Mesendoderm (in vitro differentiated cells): ENCODE measurements at places on chromosomes 6 and 20.

DNA sequence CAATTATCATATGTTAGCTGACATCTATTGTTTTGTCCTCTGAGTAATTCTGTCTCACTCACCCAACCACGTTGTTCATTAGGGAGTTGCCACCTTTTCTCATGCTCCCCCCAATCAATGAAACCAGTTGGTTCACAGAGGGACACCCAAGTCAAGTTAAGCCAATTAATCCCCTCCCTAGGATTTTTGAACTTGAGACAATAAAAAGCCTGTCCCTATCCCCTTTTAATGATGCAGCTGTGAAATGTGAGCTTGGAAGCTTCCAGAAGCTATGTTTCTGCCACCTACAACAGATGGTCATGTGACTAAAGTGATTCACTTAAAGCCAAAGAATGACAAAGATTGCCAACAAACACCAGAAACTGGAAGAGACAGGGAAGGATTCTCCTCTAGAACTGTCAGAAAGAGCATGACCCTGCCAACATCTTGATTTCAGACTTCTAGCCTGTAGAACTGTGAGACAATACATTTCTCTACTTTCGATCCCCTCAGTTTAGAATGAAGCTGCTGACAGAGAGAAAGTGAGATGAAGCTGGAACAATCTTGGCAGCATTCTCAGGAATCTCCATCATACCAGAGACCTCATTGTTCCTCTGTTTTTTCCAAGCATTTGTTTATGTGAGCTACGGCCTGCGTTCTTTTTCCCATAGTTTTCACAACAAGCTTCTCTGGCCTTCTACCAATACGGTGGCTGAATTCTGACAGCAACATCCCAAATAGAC, 57.8 kb upstream of the TPD52L1 start:
- no peak for DNase-seq

- DNase-seq: no peak
Observed at GRCh38 chr20:50488236-50488806, 21.9 kb upstream of the PTPN1 start.

GRCh38 chr6:2725364-2725988, 25.2 kb downstream of the MYLK4 start:
- no peak for DNase-seq

GRCh38 chr20:1822564-1823449, 72.4 kb upstream of the SIRPA start:
- DNase-seq: no peak

- no peak for DNase-seq
Observed at GRCh38 chr20:38554986-38555385, 26.0 kb upstream of the ADIG start.

GRCh38 chr6:42128460-42129359, 13.7 kb downstream of the C6orf132 start:
- DNase-seq: no peak

DNA sequence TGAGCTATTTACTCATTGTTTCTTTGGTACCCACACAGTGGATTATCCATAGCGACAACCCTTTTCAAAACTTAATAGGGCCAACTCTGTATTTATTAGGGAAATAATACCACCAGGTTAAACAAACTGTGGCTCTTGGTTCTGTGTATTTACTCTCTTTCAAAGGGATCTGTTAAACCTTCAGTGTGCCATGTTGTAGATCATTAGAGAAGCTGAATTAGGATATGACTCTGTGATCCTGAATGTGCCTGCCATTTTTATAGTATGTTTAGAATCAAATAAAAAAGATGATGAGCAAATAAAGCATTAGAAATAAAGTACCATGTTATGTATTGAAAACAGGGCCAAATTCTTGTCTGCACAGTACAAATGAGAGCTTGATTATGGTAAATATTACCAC, 25.0 kb upstream of the SLC35D3 start:
- no peak for DNase-seq

DNA sequence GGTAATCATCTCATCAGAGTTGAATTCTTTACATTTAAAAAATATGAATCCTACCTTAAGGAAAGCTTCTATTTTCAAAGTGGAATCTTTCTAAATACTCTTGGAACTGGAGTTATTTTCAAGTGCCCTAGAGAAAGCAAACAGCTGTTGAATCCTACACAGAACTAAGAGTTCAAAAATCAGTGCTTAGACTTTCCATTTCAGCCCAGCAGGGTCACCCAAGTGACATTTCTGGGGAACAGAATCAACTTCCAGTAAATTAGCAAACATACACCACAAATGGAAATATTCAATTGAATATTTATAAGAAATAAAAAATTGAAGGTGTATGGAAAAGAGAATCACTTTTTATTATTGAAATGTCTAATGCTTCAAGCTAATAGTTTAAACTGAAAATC, 427.7 kb upstream of the NOX3 start:
- DNase-seq: no peak

GRCh38 chr20:23710771-23711170, 21.9 kb upstream of the CST4 start:
- no peak for DNase-seq

- DNase-seq: peak; percentile 72
Observed at GRCh38 chr6:2353412-2354137, 108.2 kb upstream of the GMDS start.

- no peak for DNase-seq
Observed at GRCh38 chr20:46913329-46914044, 18.8 kb downstream of the EYA2 start.

GRCh38 chr6:125994670-125995488, 8.5 kb downstream of the TRMT11 start:
- no peak for DNase-seq

- no peak for DNase-seq
Observed at GRCh38 chr6:157557559-157557958, 176.6 kb downstream of the ZDHHC14 start.

DNA sequence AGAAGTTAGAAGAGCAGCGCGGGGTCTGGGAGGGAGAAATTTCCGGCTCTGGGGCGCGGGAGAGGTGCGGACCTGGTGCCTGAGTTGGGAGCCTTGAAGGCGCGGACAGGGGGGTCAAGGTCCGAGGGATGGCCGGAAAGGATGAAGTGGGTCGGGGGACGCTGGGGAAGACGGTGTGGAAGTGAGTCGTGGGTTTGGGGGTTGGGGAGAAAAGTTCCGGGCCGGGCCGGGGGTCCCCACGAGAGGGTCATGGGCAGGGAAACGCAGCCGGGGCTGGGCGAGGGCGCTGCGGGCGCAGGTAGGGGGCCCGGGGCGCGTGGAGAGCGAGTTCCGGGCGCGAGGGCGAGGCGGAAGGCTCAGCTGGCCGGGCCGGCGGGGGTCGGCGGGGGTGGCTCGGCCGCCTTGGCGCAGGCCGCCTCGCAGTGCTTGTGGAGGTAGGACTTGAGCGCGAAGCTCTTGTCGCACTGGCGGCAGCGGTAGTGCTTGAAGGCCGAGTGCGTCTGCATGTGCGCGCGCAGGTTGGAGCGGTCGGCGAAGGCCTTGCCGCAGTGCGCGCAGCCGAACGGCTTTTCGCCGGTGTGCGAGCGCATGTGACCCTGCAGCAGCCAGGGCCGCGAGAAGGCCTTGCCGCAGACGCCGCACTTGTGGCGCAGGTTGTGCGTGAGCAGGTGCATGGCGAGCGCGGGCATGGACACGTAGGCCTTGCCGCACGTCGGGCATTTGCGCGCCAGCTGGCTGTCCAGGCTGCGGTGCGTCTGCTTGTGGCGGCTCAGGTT, 10.5 kb upstream of the SRXN1 start:
- peak; percentile 64 for DNase-seq

DNA sequence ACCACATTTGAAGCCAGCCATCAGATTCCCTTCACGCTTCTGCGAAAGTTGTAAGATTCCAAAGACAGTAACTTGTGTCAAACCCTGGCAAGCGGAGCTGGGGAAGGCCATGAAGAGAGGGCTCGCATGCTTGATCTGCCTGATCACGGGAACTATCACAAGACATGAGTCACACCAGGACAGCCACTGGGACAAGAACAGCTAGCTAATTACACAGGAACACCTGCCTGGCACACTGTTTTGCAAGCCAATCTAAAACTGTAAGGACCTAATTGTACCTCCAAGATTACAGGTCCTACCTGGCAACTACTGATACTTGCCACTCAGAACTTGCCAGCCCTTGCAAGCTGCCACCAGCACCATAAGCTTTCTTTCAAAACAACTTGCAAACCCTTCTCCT, 289.3 kb downstream of the KIF16B start:
- peak; percentile 22 for DNase-seq

- DNase-seq: peak; percentile 11
Observed at GRCh38 chr6:53483423-53484353, 61.2 kb downstream of the GCLC start.

DNA sequence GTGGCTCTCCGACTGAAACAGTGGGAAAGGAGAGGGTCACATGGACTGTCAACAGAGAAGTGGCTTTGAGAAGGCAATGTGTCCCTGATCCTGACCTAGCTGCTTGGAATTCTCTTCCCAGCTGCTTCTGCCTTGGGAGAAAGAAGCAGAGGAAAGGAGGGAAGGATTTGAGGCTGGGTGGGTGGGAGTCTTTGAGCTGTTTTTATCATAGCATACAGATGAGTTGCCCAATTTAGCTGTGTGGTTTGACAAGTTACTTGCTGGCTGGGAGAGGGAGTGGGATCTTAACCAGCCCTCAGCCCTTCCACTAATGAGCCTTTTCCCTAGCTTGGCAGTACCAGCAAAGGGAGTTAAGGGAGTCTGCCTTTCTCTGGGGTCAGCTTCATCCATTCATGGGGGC, 51.1 kb upstream of the MYL9 start:
- DNase-seq: no peak

DNA sequence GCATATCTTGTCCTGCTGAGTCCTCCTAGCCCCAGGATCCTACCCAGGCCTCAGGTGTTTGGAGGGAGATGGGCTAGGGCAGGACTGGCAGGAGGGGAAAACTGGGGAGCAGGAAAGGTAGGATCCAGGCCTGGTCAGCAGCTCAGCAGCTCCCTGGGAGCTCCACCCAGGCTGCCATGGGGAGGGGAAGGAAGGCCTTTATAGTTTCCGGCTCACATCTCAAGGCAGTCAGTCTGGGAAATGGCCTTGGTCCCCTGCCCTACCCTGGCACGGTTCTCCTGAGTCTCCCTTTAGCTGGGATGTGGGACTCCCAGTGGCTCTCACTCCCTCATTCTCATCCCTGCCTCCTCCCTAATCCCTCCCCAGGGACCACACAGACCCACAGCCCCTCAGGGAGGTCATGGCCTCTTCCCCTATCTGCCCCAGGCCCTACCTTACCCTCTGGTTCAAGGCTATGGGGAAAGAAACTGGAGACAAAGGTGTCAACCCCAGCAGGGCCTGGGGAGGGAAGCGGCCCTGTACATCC, 1.6 kb downstream of the SLC44A4 start:
- DNase-seq: no peak

- DNase-seq: no peak
Observed at GRCh38 chr6:46220352-46221221, 49.8 kb upstream of the ENPP5 start.

DNA sequence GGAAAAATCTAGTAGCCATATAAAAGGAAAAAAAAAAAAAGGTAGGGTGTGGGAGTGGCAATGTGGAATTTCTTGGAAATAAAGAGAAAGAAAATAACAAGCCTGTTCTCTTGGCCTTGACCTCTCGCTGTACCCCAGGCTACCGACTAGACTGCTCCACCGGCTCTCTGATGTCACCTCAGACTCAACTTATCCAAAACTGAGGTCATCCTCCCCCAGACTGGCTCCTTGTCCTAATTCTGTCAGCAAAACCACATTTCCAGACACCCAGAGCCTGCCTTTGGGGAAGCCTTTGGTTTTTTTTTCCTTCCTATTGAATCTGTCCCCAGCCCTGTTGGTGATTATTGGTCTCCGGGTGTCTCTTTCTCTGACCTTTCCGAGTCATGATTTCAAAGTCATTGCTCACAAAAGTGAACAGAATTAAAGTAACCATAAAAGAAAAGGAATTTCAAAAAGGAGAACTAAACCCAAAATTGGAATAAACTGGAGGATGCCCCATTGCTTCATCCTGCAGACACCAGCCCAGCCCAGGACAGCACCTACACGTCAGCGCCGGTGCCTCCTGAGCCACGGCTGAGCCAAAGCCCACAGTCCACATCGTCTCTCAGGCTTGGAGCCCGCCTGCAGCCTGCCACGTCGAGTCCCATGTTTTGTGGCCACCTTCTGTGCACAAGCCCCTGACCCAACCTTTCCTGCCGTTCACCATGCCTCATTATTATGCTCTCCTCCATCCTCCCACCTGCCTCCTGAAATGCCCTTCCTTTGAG, 170.7 kb downstream of the MYLK4 start:
- DNase-seq: no peak

GRCh38 chr20:38855356-38855755, 49.9 kb downstream of the PPP1R16B start:
- DNase-seq: no peak

GRCh38 chr6:167798453-167798852, 28.3 kb upstream of the AFDN start:
- peak; percentile 57 for DNase-seq

DNA sequence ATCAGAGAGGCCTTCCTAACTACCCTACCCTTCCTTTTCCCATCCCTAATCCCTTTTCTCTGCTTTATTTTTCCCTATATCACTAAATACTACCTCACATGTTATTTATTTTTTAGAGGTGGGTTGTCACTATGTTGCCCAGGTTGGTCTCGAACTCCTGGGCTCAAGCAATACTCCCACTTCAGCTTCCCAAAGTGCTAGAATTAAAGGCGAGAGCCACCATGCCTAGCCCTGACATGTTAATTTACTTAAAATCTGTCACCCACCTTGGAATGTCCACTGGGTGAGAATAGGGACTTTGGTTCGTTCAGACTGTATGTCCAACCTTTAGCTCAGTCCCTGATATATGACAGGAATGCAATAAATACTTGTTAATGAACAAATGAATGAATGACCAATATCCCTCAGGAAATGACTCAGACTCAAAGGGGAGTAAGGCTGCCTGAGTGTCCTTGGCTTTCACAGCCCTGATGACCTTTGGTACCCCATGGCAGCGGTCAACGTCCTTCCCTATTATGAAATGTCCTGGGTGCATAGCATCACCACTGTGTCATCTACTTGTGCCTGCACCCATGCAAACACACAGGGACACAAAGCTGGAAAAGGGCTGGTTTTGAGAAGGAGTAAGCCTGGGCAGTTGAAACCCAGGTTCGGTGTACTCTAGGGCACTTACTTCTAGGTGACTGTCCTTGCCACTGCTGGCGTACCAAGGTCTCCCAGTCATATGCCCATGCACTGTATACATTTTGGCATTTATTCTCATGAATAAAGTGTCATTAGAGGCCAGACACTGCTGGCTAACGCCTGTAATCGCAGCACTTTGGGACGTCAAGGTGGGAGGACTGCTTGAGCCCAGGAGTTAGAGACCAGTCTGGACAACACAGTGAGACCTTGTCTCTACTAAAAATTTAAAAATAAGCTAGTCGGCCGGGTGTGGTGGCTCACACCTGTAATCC, 26.5 kb downstream of the BCL2L1 start:
- DNase-seq: no peak

DNA sequence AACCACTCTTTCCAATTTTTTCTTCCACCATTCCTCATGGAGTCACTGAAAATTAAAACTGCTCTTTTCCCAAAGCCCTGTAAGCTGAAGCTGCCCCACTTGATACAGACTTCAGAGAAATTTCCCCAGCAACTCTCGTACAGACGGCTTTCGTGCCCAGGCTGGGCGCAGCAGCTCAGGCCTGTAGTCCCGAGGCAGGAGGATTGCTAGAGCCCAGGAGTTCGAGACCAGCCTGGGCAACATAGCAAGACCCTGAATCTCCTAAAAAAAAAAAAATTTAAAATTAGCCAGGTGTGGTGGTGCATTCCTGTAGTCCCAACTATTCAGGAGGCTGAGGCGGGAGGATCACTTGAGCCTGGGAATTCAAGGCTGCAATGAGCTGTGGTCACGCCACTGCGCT, 6.6 kb downstream of the PPDPF start:
- no peak for DNase-seq

GRCh38 chr6:4977468-4977867, 26.4 kb downstream of the RPP40 start:
- DNase-seq: no peak
